ENCODE measurements at places on chromosomes 3 and 15. TPM values are rescaled to one million over a fixed set of nuclear protein-coding genes. Genes with fewer than 3 reads are reported as not detected.

The TBC1D23 gene
- 35.3 TPM for total RNA-seq

The SLC28A2 gene
- not detected for total RNA-seq

The PRKAR2A gene
- total RNA-seq, result 61.6 TPM

The CCR2 gene
- not detected for total RNA-seq

The ANKDD1A gene
- 5.7 TPM for total RNA-seq

The SECISBP2L gene
- 47.7 TPM for total RNA-seq

- peaks cover 79% of the 10 kb centered on the region for H3K27me3 ChIP-seq
- H3K4me3 ChIP-seq, result no peak overlapping the region
- no peaks in the 10 kb centered on the region for H3K36me3 ChIP-seq
- no peak overlapping the region for H3K27ac ChIP-seq
- H3K4me1 ChIP-seq, result no peaks in the 10 kb centered on the region
These were observed 16.2 kb upstream of the CCR9 start for GRCh38 chr3:45870099-45870498.

DNA sequence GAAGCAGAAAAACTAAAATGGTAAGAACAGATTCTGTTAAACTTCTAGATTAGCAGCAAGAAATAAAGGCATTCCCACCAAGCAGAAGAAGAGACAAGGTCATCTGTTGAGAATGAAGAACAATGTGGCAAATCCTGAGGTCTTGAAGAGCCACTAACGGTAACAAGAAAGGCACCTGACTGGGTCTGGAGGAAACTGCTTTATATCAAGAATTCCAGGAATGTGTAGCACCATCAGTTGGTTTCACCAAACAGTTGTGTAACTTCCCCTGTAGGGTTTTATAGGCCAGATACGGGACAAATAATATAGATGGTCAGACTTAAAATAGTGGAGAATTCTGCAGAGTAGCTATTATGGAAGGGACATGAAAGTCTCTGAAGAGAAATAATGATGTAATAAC lies 57.3 kb downstream of the ACAP2 start:
- H3K27me3 ChIP-seq, result no peaks in the 10 kb centered on the region
- no peak overlapping the region for H3K27ac ChIP-seq
- H3K4me1 ChIP-seq, result peaks cover 27% of the 10 kb centered on the region
- no peak for DNase-seq
- H3K4me3 ChIP-seq, result no peak overlapping the region

DNA sequence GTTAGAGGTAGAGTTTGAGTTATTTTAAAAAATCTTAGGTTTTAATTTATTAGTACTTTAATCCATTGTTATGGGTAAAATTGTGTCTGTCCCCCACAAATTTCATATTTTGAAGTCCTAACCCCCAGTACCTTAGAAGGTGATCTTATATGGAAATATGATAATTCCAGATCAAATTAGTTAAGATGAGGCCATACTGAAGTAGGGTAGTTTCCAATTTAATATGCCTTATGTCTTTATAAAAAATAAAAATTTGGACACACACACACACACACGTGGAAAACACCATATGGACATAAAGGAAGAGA lies 18.6 kb upstream of the ADGRG7 start:
- no peak overlapping the region for H3K4me3 ChIP-seq
- peaks cover 3% of the 10 kb centered on the region for H3K4me1 ChIP-seq
- no peaks in the 10 kb centered on the region for H3K36me3 ChIP-seq
- H3K27me3 ChIP-seq, result peaks cover 22% of the 10 kb centered on the region
- no peak for DNase-seq

GRCh38 chr15:59369597-59369996 lies 3.1 kb downstream of the MYO1E start:
- H3K4me1 ChIP-seq, result peaks cover 41% of the 10 kb centered on the region
- no peaks in the 10 kb centered on the region for H3K36me3 ChIP-seq
- DNase-seq, result no peak
- no peaks in the 10 kb centered on the region for H3K27me3 ChIP-seq
- H3K4me3 ChIP-seq, result no peak overlapping the region

- no peak for DNase-seq
- H3K27me3 ChIP-seq, result no peaks in the 10 kb centered on the region
- H3K27ac ChIP-seq, result no peak overlapping the region
- no peak overlapping the region for H3K4me3 ChIP-seq
- H3K36me3 ChIP-seq, result no peaks in the 10 kb centered on the region
- peaks cover 4% of the 10 kb centered on the region for H3K4me1 ChIP-seq
These were observed 157.4 kb downstream of the LEKR1 start for GRCh38 chr3:156983559-156983958.

- H3K27me3 ChIP-seq, result peaks cover 64% of the 10 kb centered on the region
- no peak for DNase-seq
- no peak overlapping the region for H3K4me3 ChIP-seq
- peaks cover 8% of the 10 kb centered on the region for H3K4me1 ChIP-seq
These were observed 45.2 kb upstream of the POLG start for GRCh38 chr15:89379818-89380217.

GRCh38 chr3:168952551-168952950 lies 711.0 kb downstream of the MECOM start:
- peaks cover 18% of the 10 kb centered on the region for H3K27me3 ChIP-seq
- no peak overlapping the region for H3K4me3 ChIP-seq
- H3K27ac ChIP-seq, result no peak overlapping the region
- DNase-seq, result no peak

DNA sequence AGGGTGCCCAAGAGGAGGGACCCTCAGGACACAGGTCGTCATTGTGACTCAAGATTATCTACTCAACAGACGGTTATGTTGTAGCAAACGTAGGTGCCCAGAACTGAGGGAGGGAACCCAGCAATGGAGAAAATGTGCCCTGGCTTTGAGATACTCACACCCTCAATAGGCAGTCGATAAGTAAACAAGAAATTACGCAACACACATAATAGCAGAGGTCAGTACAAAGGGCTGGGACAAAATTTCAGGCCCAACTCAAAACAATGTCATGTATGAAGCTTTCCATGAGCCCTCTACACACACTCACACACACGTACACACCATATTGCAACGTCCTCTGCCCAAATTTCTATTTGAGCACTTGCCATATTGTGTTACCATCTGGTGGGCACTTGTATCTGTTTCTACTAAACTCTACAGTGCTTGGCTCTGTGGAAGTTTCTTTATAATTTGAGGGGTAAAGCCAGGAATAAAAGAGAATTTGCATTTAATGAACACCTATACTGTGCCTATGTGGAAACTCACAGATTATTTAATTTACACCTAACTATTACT lies 114.6 kb upstream of the TRIM42 start:
- no peak overlapping the region for H3K4me3 ChIP-seq
- H3K4me1 ChIP-seq, result peaks cover 8% of the 10 kb centered on the region
- H3K27me3 ChIP-seq, result no peaks in the 10 kb centered on the region
- peaks cover 53% of the 10 kb centered on the region for H3K36me3 ChIP-seq
- no peak for DNase-seq

DNA sequence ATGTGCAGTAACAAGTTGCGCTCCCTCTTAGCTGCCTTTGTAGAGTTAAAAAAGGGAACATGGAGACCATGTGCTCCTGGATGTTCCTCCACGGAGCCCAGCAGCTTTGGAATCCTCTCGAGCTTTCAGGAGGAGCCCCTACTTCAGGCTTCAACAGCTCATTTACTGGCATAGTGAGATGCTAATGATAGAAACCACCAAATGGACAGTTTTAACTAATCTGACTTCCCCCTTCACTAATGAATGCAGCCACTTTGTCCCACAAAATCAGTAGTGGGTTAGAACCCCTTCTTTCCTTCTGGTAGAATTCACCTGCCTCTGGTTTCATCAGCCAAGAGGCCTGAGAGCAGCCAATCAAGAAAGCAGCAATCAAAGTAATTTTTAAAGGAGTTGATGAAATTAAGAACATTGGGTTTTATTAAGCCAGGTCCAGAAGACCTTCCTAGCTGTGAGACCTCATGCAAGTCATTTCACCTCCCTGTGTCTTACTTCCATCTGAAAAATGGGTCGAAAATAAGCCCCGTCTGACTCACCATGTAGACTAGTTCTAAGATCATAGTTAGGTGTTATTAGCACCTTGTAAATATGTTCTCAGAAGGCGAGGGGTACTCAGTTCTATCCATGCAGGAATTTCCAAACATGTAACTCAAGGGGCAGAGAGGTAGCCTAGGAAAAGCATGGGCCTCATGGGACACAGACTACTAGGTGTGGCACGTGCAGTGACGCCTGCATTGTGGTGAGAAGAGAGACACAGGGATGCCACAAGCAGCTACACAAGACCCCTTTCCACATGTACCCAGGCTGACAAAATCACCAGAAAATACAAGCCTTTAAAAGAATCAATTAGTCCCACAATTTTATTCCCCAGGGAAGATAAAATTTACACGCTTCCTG lies 179.7 kb upstream of the LPP start:
- H3K4me1 ChIP-seq, result peaks cover 13% of the 10 kb centered on the region
- H3K4me3 ChIP-seq, result no peak overlapping the region
- no peak overlapping the region for H3K27ac ChIP-seq
- no peak for DNase-seq
- H3K27me3 ChIP-seq, result no peaks in the 10 kb centered on the region

DNA sequence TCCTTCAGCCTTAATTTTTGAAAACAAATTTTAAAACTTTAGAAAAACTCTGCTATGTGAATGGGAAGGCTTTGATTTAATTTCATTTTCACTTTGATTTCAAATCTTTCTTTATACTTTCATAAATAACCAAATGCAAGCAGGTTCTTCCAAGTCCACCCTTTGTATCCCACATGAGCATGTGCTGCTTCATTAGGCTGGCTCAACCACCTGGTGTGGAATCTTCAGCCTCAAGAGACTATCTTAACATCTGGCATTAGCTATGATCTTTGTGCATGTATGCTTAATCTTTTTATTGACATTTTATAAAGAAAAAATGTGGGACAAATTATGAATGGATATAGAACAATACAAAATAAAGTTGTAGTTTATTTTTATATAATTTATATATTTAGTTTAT lies 81.8 kb upstream of the MLF1 start:
- no peak overlapping the region for H3K27ac ChIP-seq
- no peak for DNase-seq
- H3K4me1 ChIP-seq, result no peaks in the 10 kb centered on the region
- H3K27me3 ChIP-seq, result no peaks in the 10 kb centered on the region
- H3K36me3 ChIP-seq, result no peaks in the 10 kb centered on the region
- no peak overlapping the region for H3K4me3 ChIP-seq

- peak; percentile 69 for DNase-seq
- H3K4me3 ChIP-seq, result no peak overlapping the region
- H3K4me1 ChIP-seq, result peaks cover 39% of the 10 kb centered on the region
- peak overlapping the region; percentile 6 for H3K27ac ChIP-seq
- peaks cover 4% of the 10 kb centered on the region for H3K36me3 ChIP-seq
These were observed 4.1 kb downstream of the GORASP1 start for GRCh38 chr3:39103324-39103693.

- H3K4me3 ChIP-seq, result no peak overlapping the region
- H3K4me1 ChIP-seq, result no peaks in the 10 kb centered on the region
- no peaks in the 10 kb centered on the region for H3K36me3 ChIP-seq
These were observed 14.2 kb downstream of the DNAH1 start for GRCh38 chr3:52330194-52330805.

GRCh38 chr3:136109499-136109898 lies 86.6 kb downstream of the MSL2 start:
- no peak overlapping the region for H3K27ac ChIP-seq
- H3K27me3 ChIP-seq, result no peaks in the 10 kb centered on the region
- H3K4me1 ChIP-seq, result no peaks in the 10 kb centered on the region
- no peak for DNase-seq
- no peak overlapping the region for H3K4me3 ChIP-seq

- no peaks in the 10 kb centered on the region for H3K36me3 ChIP-seq
- H3K27me3 ChIP-seq, result peaks cover 47% of the 10 kb centered on the region
- no peak for DNase-seq
These were observed 104.5 kb downstream of the IL20RB start for GRCh38 chr3:137062250-137062649.

GRCh38 chr3:53083949-53084309 lies 38.1 kb upstream of the SFMBT1 start:
- peaks cover 8% of the 10 kb centered on the region for H3K36me3 ChIP-seq
- DNase-seq, result no peak
- H3K27ac ChIP-seq, result peak overlapping the region; percentile 53
